H54 (cell line): ENCODE measurements at places on chromosomes 7 and 10.

DNA sequence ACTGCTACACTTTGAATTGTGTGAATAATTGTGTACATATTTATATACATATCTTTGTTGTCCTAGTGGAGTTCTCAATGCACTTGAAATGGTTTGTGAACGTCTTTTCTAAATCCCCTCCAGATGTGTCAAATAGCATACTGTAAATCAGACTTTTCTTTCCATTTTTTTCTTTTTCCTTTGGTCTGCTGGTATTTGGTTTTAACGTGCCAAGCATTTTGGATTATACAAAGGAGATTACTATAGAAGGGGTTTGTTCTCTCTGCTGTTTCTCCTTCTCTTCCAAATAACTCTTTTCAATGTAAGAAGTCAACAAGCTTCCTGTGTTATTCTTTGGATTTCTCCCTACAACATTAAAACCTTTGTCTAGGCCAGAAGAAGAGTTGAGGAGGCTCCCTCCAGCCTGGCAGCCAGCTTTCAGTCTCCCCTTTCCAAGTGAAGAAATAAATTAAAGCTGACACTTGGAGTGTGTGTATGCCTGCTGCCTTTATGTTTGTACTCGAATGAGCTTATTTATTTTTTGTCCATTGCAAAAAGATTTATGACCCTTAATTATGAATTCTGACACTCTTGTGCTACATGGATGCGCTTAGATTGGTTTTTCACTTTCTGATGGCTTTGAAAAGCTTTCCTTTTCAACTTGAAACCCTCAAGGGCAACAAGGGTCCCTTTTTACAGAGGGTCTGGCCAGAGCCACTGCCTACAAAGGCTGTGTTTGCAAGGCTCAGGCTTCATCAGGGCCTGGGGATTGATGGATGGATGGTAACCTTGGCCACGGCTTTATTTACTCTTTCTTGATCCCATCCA lies 107.8 kb downstream of the RAB18 start:
- no peak for DNase-seq

DNA sequence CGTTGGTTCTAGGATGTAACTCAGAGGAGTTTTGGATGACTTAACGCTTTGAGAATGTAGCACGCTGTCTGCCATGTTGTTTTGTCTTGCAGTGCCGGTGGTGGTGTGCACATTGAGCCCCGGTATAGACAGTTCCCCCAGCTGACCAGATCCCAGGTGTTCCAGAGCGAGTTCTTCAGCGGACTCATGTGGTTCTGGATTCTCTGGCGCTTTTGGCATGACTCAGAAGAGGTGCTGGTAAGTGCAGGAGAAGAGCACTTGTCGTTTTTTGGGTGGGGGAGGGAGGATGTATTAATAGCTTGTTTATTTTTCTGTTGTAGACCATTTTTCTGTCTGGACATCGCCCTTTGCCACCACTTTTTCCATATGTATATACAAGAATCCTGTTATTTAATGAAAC lies 6.3 kb downstream of the NDUFB2 start:
- DNase-seq: no peak

- DNase-seq: no peak
Observed at GRCh38 chr7:143436325-143436946, 6.8 kb upstream of the TAS2R60 start.

DNA sequence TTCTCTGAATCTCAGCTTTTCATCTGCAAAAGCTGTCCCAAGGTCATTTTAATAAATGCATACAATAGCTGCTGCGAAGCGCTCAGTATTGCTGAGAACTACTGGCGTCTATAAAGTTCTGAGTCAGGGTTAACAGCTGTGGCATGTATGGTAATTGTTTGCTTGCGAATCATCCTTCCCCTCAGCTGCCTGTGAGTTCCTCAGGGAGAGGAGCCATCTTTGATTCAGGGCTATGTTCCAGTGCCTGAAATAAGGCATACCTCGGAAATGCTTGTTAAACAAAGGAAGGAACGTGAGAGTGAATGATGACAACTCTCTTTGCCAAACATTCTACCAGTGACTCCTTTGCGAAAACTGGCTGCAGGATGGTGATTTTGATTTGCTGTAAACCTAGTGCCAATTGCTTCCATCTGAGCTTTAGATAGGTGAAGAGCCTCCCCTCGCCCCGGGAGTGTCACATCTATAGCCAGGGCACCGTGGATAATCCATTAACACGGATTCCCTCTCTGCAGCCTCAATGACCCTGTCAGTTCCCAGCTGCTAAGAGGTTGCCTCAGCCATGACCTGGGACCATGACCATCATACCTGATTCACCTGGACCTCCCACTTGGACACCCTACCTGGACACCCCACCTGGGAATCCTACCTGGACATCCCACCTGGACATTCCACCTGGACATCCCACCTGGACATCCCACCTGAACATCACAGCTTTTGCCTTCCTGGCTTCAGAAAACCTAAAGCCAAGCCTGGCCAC lies 39.6 kb downstream of the GPRIN2 start:
- DNase-seq: peak; percentile 83

- DNase-seq: no peak
Observed at GRCh38 chr7:100573691-100574361, at the start of gene SAP25. TSS of gene SAP25 (minus strand) at chr7:100573900. CDS start at chr7:100573742, 158 bp downstream.

DNA sequence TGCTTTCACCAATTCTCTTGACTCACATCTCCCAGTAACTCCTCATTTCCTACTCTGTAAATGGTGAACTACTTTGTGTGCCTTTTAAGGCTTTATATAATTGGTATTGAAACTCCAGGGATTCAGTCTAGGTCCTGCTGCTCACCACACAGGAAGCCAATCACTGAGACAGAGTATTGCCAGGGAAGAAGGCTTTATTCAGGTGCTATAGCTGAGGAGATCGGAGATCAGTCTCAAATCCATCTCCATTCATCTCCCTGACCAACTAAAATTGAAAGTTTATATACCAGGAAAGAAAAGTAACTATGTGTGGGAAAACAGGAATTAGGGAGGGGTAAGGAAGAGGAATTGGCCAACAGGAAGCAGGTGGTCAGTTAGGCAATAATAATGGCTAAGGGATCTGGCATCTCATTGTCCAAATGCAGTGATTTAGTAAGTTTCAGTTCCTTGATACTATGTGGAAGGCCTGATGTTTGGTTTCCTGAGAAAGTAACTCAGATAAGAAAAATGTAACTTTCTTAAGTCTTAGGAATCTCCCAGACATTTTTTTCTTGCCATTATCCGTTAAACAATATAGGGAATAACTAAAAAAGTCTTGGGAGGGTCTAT lies 10.2 kb upstream of the SDHAF3 start:
- DNase-seq: no peak

GRCh38 chr10:98029149-98030092 lies 1.0 kb downstream of the CRTAC1 start:
- no peak for DNase-seq

DNA sequence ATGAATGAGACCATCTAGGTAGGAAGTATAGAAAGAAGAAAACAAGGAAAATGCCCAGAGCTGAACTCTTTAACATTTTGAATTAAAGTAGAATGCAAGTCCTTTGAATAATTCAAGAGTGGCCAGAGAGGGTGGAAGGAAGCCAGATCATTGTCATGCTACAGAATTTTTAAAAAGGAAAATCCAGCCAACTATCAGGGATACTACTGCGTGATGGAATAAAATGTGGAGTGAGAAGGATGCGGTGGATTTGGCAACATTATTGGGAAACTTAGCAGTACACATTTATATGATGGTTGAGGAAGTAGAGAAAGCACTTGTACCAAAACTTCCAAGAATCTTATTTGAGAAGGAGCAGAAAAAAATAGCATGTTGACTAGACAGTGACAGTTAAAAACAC lies 261.6 kb downstream of the GPR158 start:
- DNase-seq: no peak

- no peak for DNase-seq
Observed at GRCh38 chr10:70905071-70906021, 17.0 kb upstream of the PCBD1 start.

- no peak for DNase-seq
Observed at GRCh38 chr10:58094985-58095718, 172.5 kb downstream of the IPMK start.

DNA sequence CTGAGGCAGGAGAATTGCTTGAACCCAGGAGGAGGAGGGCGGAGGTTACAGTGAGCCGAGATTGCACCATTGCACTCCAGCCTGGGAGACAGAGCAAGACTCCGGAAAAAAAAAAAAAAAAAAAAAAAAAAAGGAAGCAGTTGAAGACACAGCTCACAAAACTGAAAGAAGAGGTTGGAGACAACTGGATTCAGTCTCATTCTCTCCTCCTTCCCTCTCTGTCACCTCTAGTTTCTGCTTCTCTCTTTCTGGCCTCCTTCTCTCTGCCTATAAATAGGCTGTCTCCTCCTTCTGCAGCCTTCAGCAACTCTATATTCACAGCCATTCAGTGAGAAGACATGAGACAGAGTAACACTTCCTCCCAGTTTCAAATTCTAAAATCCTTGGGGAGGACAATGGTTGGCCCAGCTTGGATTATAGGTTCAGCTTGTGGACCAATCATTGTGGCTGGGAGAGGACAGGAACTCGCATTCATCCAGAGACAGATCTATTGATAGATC lies 125.6 kb upstream of the HABP2 start:
- no peak for DNase-seq

DNA sequence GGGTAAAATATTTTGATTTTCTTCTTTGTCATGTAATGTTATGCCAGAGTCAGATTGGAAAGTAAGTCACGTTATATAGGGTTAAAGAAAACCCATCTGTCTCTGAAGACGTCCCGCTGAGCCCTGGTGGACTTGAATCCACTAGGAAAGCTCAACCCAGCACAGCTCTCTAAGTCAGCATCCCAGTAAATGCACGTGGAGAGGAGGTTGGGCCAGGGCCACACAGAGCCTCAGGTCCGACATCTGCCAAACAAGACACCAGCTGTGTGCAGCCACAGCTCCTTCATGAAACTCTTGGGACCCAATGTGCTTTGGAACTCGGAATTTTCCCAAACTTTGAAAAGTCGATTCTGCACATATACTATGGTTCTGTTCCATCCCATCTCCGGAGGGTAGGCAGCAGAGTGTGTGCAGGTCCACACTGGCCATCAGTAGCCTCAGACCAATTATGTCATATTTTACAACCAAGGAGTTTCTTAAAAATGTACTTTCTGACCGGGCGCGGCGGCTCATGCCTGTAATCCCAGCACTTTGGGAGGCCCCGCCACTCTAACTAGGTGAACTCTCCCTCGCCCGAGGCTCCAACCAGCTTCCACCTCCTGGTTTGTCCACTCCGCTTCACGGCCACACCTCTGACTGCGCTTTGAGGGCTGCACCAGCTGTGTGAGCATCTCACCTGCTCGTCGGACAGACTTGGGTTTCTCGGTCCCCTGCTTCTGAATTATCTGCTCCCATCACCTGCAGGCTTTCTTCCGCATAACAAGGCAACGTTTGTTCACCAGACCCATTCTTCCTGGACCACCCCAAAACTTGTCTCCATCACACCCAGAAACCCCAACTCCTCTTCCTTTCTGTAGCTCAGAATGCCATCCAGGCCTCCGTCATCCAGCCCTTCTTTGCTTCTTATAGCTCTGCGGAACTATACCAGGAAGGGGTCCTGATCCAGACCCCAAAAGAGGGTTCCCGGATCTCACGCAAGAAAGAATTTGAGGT lies 29.7 kb upstream of the DNAJB6 start:
- no peak for DNase-seq

DNA sequence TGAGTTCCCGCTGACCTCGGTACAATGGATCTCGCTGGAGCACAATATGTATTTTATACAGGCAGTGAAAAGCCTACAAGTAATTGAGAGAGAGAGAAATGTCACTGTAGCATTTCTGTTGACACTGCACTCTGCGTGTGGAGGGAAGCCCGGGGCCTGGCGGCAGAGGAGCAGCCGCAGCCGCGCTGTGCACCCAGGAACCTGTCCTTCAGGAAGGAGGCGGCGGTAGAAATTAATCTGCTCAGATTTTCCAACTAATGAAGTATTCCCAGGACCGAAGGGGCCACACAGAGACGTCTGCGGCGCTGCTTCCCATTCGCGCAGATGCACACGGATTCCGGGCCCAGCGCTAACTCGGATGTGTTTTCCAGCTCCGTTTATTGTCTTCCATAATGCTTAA lies 170.1 kb downstream of the EBF3 start:
- DNase-seq: no peak

DNA sequence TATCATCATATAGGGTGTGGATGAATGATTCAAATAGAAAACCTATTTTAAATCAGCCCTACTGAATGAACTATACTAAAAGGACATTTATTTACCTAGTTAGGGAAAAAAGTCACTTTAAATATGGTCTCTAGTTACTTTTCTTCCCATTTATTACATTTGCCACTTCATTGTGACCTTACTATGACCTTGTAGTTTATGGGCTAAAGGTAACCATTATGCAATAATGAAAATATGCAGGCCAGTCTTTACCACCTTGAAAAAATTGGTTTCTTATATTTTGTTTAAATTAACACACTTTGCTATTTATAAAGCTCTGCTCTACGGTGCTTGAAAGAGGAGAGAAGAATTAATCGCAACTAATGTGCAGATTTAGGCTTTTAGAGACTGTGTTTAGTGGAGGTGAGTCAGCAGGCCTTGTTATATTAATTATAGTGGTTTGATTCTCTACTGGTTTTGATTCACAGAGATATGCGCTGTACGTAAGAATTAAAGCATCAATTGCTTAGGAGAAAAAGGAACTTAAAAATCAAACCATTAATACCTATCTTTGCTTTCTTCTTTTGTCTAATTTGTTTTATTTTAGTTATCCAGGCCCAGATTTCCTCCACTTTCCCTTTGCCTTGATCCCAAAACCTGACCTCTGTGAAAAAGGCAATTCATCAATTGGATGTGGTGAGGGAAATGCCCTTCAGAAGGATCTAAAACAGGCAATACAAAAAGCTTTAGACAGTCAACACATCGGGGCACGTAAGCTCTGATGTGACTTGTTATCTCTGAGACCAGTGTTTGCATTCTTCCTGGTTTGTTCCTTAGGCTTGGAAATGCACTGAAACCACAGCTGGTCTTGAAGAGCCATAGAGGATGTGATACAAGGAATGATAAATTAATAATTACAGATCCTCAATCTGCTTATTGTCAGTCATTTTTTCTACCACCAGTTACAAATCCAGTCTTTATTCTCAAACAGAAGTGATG lies 141.2 kb upstream of the HDAC9 start:
- DNase-seq: no peak

- DNase-seq: peak; percentile 77
Observed at GRCh38 chr10:110410329-110411046, 87.2 kb upstream of the DUSP5 start.

DNA sequence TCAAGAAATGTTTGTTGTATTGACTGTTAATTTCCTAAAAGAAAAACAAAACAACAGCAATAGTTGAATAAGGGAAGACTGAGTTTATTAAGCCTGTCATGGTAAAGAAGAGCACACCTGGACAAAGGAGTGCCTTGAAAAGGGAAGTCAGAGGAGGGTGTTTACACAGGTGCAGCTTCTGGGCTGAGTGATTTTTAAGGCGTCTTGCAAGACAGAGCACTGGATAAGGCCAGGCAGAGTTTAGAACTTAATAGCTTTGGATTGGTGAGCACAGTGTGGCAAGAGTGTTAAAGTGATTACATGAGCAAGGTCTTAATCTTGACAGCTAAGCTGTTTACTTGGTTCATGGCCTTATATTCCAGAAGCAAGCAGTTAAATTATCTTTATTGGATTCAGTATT lies 423.2 kb downstream of the CNTNAP2 start:
- DNase-seq: no peak

DNA sequence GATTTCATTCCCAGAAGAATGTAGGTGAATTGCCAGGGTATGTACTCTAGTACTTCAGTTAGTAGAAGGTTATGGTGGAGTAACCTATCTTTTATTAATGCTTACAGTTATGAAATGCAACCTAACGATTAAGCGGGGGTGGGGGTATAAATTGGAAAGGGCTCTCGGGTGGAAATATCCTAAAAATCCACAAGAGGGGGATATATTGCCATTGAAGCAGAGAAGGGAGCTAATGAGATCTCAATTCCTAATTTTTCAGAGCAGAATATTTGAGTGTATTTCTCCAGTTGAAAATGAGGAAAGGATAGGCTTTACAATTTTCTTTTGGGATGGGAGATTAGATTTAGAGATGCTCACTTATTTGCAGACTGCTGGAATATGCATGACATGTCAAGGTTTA lies 90.8 kb downstream of the DNAJB9 start:
- no peak for DNase-seq
